Muscle of leg (tissue), 16 donors: ENCODE measurements at places on chromosomes 5 and 9. TPM values are rescaled to one million over a fixed set of nuclear protein-coding genes. Genes with fewer than 3 reads are reported as not detected.

DNA sequence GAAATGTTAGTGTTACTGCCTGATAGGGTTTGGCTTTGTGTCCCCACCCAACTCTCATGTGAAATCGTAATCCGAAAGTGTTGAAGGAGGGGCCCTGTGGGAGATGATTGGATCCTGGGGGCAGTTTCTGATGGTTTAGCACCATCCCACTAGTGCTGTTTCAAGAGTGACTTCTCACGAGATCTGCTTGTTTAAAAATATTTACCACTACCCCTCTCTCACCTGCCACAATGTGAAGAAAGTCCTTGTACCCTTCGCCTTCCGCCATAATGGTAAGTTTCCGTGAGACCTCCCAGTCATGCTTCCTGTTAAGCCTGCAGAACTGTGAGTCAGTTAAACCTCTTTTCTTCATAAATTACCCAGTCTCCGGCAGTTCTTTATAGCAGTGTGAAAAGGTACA lies 2.6 kb upstream of the RFX3 start:
- no peak for DNase-seq
- peaks cover 2% of the 10 kb centered on the region for H3K36me3 ChIP-seq
- H3K27me3 ChIP-seq, result no peaks in the 10 kb centered on the region
- H3K4me3 ChIP-seq, result no peak overlapping the region
- H3K4me1 ChIP-seq, result peaks cover 8% of the 10 kb centered on the region

GRCh38 chr9:14373336-14373666 lies 59.4 kb upstream of the NFIB start:
- H3K27ac ChIP-seq, result peak overlapping the region; percentile 73
- H3K27me3 ChIP-seq, result no peaks in the 10 kb centered on the region
- H3K4me1 ChIP-seq, result peaks cover 10% of the 10 kb centered on the region
- no peak overlapping the region for H3K4me3 ChIP-seq

GRCh38 chr5:84227236-84227635 lies 157.4 kb downstream of the EDIL3 start:
- H3K27me3 ChIP-seq, result no peaks in the 10 kb centered on the region
- no peak for DNase-seq
- no peaks in the 10 kb centered on the region for H3K36me3 ChIP-seq
- no peaks in the 10 kb centered on the region for H3K4me1 ChIP-seq
- H3K4me3 ChIP-seq, result no peak overlapping the region
- no peak overlapping the region for H3K27ac ChIP-seq

Gene CPEB4
- polyA plus RNA-seq, result 19.8 TPM

Gene MARCOL
- not detected for polyA plus RNA-seq

Gene ROR2
- polyA plus RNA-seq, result 2.3 TPM
